ENCODE measurements at places on chromosomes 13 and 19.

- no peak for DNase-seq
Measured at GRCh38 chr13:75359266-75359665, 122.7 kb downstream of the TBC1D4 start.

DNA sequence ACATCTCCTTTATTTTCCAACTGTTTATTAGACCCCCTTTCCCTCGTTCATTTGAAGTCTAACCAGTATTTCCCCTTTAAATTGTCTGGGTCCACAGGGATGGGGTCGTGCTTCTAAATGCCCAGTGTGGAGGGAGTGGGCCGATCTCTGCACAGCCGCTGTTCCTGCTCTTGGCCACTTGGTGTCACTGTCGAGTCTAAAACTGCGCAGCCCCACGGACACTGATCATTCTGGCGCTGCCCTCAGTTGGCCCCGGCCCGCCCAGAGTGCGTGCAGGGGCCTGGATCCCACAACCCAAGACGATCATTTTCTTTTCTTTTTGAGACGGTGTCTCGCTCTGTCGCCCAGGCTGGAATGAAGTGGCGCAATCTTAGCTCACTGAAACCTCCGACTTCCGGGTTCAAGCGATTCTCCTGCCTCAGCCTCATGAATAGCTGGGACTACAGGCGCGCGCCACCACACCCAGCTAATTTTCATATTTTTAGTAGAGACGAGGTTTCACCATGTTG is 12.0 kb downstream of the WDR88 start:
- peak; percentile 52 for DNase-seq

DNA sequence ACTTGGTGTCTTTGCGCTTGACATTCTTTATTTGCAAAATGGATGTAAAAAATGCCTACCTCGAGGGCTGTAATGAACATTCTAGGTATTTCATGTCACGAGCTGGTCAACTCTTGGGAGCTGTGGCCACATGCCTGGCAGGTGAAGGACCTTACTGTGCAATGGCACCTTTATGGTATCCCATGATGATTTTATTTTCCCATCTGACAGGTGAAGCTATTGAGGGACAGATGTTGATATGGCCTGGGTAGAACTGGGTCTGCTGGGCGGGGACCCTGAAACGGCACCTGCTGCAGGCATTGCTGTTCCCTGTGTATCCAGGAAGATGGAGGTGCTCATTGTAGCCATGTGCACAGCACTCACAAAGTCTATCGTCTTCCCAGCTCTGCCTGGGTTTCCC is 332.2 kb downstream of the TEX29 start:
- DNase-seq, result no peak

DNA sequence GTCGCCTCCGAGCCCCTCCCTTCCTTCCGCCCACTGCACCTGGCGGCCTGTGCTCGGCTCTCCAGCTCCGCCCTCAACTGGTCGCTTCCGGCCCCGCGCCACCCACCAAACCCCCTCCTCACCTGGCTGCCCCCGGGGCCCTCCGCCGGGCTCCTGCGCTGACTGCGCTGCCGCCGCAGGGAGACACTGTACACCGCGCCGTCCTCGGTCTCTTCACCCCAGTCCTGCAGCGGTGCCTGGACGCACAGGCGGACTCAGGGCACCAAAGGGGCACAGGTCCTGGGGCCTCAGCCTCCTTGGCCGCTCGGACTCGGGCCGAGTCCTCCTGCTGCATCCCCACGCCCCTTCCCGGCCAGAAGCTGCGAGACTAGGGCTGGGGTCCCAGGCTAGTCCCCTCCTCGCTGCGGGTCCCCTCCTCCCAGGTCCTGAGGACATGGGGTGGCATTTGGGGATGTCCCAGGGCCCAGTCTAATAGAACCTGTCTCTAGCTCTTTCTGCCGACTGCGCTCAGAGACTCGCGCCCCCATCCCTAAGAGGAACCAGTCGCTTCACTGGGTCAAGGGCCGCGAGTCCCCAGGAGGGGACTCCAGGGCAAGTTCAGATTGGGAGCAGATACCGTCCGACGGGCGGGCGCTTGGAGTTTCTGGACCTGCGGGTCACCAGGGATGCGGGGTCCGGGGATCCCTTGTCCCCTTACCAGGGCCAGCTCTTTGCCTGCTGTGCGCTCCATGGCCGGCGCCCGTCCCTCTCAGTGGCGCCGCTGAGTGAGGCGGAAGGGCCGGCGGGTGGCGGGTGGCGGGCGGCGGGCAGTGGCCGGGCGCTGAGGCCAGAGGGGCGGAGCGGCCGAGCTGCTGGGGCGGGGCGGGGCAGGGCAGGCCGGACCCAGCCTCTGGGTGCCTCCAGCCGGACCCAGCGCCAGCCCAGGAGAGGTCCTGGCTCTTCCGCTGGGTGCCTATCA is at the start of gene RGL3:
TSS of gene RGL3 (minus strand) at position 766 of the 958 bp plus-strand sequence. CDS start at position 730, 36 bp downstream.
- no peak for DNase-seq

DNA sequence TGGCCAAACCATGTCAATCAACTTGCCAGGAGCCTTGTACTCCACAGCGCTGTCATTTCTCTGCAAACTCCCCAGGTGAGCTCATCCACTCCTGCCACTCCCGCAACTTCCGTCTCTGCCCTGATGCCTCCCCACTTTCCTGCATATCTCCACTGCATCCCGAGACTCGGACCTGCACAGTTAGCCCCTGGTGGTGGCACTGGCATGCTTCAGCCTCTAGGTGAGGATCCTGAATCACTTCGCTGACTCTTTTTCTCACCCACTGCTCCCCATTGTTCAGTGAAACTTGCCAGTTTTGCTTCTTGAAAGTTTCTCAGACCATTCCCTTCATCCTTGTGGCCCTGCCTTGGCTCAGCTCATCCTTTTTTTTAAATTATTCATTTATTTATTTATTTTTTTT is 3.4 kb upstream of the CTU1 start:
- no peak for DNase-seq

- no peak for DNase-seq
Measured at GRCh38 chr19:2064788-2065524, 13.9 kb upstream of the MKNK2 start.

- no peak for DNase-seq
Measured at GRCh38 chr19:374183-374885, 29.7 kb upstream of the MIER2 start.

- DNase-seq, result no peak
Measured at GRCh38 chr19:32971012-32971595, 654 bp downstream of the CEP89 start.

DNA sequence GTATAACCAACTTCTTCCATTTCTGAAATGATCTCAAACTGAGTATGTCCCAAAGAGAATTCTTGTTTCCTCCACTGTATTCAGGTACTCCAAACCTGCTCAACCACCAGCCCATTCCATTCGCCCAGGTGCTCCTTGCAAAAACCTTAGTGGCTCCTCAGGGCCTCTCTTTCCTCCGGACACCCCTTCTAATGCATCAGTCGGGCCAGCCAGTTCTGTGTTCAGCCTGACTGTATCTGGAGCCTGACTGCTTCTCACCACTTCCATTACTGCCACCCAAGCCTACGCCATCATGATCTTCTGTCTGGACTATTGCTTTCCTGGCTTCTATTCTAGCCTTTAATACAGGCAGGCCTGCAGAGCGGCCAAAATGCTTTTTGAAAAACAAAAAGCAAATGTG is 1.5 kb downstream of the PHF11 start:
- DNase-seq, result no peak

DNA sequence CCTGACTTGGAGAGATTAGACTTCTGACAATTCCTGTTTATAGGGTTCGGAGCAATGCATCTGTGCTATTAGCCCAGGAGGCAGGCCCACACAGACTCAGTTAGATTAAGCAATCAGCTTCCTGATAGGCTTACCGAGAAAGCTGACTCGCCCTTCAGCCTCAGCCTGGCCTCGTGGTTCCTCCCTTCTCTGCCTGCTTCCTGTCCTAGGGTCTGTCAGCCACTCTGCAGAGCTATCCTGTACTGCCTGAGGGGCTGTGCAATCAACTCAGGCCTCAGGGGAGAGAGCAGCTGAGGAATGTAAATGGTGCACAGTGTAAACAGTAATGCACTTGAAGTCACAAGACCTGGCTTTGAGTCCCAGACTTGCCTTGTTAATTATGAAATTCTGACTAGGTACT is 30.7 kb downstream of the HTR2A start:
- no peak for DNase-seq

DNA sequence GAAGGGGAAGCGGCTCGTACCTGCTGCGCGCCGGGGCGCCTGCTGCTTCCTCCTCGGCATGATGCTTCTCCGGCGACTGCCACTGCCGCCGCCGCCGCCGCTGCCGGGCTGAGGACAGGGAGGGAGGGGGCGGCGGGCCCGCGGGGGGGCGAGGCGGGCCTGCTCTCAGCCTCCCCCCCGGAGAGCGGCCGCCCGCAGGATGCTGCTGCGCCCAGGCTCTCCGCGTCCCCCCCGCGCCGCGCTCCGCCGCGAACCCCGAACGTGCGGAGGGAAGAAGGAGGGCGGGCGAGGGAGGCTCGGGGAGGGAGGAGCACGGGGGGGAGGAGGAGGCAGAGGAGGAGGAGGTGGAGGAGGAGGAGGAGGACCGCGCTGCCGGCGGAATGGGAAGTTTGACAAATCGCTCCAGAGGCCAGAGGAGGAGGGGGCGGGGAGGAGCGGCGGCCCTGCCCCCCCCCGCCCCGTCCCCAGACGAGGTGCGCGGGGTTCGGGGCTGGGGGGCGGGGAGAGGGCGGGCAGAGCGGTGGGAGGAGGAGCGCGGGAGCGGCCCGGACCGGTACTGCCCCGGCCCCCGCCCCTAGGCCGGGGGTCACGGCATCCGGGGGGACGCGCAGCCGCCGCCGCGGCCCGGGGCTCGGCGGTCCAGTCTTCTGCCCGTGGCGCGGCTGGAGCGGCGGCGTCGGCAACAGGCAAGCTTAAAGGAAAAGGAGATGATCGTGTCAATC is at the start of gene TSHZ3:
TSS of gene TSHZ3 (minus strand) at position 277 of the 722 bp plus-strand sequence. CDS start at position 60, 217 bp downstream.
- peak; percentile 52 for DNase-seq

- no peak for DNase-seq
Measured at GRCh38 chr19:932648-933552, 7.1 kb downstream of the ARID3A start.

- DNase-seq, result no peak
Measured at GRCh38 chr19:39131255-39131755, 5.7 kb downstream of the PAK4 start.

GRCh38 chr13:49840266-49840665 is 47.8 kb upstream of the KPNA3 start:
- no peak for DNase-seq

- DNase-seq, result no peak
Measured at GRCh38 chr13:26485786-26486185, 71.7 kb upstream of the WASF3 start.

DNA sequence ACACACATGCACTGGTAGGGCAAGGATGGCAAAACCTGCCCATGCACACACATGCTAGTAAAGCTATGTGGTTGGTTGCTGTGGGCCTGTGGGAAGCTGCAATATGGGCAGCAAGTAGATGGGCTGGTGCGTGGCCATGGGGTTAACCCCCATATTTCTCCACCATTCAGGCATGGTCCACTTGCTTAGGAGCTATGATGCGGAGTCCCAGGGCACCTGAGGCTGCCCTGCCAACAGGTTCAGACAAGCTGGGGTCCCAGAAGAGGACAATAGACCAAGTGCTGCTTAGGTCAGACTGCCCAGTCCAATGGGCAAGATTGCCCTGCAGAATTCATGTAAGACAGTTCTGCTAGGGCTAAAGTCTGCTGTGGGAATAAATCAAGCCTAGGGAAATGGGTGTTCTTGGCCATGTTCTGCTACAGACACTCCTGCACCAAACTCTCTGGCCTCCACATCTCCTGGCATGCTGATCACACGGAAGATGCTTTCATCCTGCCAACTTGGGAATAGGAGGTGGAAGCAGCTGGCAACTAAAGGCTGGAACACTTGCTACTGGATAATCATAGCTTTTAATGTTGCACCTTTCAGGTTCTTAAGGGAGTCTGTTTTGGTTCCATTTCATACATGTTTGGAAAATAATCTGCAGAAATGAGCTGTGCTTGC is 646.3 kb upstream of the SLITRK1 start:
- DNase-seq, result no peak

DNA sequence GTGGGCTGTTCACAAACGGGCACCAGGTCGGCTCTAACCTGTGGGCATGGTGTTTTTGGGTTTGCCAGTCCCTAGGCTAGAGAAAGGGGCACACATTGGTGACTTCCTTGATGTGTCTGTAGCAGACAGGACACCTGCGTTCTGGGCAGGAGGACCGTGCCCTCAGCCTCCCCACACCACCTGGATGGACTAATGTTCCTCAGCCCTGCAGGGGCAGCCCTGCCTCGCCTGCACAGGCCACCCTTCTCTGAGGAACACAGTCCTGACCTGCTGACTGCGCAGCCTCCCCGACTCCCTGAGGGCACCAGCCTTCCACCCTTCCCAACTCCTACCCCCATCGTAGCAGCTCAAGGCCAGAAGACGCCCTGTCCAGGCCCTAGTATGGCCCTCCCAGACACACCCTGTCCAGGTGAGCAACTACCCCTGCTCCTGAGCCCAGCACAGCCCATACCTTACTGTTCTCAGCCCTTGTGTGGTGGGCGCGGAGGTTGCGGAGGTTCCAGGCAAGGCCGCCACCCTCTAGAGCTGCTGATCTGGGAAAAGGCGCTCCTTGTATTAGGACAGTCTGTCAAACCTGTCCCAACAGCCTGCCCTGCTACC is 55.7 kb downstream of the GGACT start:
- DNase-seq, result no peak

DNA sequence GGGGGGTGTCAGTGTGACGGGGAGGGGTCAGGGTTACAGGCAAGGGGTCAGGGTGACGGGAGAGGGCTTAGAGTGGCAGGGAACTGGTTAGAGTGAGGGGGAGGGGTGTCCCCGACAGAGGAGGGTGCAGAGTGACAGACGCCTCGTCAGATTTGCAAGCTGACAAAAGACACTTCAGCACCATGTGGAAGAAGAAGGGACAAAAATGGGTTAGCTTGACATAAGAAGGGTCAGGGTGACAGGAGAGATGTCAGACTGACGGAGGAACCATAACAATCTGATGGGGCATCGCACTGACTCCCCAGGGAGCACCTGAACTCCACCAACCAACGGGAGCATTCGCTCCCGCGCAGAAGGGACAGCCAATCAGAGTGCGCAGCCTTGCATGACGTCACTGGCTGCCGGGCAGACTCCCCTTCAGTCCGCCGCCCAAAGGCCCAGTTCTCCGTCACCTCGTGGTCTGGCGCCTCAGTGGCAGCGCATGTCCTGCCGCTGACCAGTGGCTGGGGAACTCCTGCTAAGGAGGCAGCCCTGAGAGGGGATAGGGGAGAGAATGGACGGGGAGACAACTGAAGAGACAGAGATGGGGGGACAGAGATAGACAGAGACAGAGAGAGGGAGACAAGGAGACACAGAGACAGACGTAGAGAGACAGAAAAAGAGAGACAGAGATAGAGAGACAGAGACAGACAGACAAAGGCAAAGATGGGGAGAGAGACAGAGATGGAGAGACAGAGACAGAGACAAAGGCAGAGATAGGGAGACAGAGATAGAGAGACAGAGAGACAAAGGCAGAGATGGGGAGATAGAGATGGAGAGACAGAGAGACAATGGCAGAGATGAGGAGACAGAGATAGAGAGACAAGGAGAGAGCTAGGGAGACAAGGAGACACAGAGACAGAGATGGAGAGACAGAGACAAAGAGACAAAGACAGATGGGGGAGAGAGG is 30.2 kb downstream of the C19orf81 start:
- peak; percentile 74 for DNase-seq
